ENCODE measurements at places on chromosomes 7 and 10.

DNA sequence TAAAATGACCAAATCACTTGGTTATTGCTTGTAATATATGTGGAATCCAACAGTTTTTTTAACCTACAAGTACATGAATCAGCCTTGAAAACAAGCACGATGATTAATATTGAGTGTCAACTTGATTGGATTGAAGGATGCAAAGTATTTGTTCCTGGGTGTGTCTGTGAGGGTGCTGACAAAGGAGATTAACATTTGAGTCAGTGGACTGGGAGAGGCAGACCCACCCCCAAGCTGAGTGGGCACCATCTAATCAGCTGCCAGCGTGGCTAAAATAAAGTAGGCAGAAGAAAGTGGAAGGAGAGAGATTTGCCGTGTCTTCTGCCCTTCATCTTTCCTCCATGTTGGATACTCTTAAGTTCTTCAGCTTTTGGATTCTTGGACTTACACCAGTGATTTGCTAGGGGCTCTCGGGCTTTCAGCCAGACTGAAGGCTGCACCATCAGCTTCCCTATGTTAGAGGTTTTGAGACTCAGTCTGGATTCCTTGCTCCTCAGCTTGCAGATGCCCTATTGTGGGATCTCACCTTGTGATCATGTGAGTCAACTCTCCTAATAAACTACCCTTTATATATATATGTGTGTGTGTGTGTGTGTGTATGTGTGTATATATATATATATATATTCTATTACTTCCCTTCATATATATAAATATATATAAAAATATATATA is 118.4 kb upstream of the WDR11 start:
- no peak for DNase-seq

DNA sequence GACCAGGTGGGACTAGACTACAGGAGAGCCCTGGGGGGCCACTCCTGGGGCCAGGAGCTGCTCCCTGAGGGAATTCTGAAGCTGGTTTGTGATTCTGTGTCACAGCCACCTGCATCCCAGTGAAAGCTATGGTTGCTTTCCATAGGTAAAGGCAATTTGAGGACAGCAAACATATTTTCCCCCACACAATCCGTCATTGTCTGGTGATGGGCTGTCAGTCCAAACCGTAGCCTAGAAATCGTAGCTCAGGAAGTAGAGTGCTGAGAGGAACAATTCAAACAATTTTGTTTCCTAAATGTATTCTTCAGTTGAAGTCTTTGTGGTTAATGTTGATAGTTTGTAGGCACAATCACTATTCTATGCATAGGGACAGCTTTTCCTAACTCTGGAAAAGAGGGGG is 106.0 kb upstream of the INSYN2A start:
- no peak for DNase-seq

GRCh38 chr10:114553436-114553835 is 104.6 kb downstream of the ABLIM1 start:
- no peak for DNase-seq

DNA sequence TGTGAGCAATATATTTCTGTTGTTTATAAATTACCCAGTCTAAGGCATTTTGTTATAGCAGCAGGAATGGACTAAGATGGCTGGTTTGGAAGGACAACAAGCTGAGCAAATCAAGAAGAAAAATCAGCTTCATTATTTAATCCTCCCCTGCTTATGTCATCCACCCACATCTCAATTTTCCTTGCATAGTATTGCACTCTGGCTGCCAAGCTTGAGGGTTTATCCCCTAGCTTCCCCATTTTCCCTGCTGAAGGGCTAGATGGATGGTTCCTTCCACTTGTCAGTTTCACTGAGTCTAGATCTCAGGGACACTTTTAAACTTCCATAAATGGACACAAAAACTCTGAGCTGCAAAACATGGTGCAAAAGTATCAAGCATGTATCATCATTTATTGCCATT is 75.2 kb upstream of the LAMB4 start:
- no peak for DNase-seq

- no peak for DNase-seq
Observed at GRCh38 chr7:80671744-80672143, 33.3 kb downstream of the CD36 start.

GRCh38 chr10:67808704-67809103 is 29.3 kb downstream of the DNAJC12 start:
- DNase-seq: no peak

DNA sequence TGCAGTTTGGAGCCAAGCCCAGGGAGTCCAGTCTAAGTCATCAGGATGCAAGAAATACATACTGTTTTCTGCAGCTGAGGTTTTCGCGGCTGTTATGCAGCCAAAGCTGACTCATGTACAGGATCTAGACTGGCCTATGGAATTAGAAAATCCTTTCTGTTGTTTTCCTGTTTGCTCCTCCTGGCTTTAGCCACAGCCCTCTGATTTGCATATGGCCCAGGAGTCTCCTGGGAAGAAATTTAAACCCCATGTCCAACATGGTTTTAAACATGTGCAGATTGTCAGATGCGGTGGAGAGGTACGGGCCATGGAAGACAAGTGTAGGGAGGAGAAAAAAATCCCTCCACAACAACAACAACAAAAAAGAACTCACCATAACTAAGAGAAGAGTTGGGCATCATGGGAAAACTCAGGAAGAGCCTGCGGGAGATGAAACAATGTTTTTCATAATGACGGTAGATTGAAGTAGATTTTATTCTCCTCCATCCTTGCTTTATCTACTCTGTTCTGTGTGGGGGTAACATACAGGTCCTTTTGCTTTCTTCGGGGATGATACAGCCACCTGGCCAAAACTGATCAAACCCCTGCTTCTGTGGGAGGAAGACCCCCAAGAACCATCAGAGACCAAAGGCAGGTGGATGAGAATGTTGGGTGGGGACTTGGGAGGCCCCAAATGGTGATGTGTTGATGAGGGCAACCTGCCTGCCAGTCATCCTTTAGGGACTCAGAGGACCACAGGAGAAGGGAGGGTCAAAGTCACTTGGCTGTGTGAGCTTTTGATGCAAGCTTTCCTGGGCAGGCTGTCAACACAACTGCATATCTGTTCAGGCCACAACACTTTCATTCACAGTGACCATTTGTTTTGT is 29.8 kb upstream of the GNA12 start:
- DNase-seq: no peak

- DNase-seq: no peak
Observed at GRCh38 chr10:125230251-125230650, 69.9 kb upstream of the CTBP2 start.

DNA sequence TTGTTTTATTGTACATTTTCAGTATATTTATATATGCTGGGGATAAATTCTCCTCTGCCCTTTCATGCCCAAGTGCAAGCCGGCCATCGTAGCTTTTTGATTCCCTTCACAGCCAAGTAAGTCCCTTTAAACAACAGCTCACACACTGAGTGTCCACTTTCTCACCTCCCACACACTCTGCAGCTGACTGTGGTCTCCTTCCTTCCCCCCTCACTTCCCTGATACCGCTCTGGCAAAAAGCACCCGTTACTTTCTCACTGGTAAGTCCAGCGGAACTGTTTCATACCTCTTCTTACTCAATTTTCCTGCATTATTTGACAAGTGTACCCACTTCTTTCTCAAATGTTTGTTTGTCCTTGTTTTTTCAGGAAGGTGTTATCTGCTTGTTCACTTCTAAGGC is 35.2 kb downstream of the MGAM start:
- DNase-seq: no peak

DNA sequence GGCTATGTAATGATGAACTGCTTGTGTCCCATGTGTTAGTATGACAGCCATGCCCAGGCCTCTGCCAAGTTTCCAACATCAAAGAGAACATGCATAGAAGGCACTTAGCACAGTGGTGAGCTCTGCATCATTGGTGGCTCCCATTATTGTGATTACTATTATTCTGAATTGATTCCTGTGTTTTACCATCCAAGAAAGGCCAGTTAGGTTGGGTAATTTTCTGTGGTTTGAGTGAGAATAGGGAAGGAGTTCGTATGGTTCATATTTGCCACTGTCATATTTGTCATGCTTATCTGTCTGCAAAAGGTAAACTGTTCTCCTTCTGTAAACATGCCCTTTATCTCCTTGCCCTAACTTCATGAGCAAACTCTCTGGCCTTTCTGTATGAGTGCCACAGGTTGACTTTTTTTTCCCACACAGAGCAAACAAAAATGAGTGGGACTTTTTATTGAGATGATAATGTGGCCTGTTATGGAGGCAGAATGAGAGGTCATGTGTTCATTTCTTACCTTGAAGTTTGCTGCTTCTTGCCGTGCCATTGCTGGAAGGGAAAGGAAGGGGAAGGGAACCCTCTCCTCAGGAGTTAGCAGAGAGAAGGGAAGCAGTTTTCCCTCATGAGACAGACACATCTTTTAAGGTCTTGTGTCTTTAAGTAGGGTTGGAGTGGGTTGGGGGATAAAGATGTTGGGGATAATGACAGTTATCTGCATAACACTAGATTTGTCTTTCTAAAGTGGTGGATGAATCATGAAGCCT is 301.9 kb downstream of the LRMDA start:
- DNase-seq: no peak

DNA sequence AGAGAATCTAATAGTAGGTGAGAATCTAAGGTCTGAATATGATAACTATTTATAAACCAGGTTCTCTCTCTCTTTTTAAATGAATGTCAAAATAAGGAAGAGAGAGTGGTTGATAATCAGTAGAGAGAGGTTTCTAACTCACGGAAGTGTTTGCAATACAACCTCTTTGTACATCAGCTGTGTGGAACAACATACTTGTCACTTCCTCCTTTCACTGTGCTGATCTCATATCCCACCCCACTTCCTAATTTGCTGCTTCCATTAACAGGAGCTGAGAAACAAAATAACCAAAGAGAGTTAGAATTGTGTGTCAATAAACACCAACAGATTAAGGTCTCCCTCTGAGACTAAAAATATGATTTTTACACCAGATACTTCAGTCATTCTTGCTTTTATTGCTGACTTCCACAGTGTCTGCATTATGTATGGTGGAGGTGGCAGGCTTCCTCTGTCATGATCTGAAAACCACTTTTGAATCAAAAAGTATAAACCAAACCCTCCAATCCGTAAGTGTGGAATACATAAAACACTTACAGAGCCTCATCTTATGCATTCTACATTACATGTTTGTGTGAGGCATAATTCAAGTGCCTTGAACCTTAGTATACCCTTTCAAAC is 25.0 kb downstream of the CACUL1 start:
- no peak for DNase-seq

GRCh38 chr10:80506189-80506575 is 31.5 kb upstream of the SH2D4B start:
- no peak for DNase-seq

DNA sequence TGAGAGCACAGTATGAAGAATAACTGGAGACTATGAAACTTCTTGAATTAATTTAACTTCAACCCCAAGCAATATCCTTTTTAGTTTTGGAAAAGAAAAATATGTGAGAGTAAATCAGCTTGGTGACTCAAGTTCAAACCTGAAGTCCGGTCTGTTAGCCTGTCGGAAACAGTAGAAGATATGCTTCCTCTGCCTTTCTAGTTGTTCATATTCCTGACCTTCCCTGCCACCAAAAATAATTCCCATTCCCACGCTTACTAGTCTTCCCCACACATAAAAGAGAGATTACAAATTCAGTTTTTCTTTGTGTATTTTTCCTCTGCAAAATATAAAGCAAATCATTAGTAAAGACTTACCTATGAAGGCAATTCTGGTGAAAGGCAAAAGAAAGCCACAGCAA is 3.6 kb downstream of the SEMA3D start:
- no peak for DNase-seq

DNA sequence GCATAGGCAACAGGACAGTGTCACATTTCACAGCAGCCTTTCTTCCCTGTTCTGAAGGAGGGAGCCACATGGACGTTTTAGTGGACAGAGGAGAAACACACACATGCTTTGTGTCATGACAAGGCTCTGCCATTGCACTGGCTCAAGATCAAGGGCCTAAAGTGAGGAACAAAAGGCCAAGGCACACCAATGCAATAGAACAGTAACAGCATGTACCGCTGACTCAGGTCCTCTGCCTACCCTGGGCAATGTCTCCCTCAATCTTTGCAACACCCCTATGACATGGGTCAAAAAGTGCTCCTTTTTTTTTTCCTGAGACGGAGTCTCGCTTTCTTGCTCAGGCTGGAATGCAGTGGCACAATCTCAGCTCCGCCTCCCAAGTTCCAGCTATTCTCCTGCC is 57.8 kb upstream of the SDK1 start:
- no peak for DNase-seq

- no peak for DNase-seq
Observed at GRCh38 chr10:19628767-19629560, 187.3 kb upstream of the PLXDC2 start.

GRCh38 chr10:88181902-88182600 is 318.6 kb downstream of the PTEN start:
- no peak for DNase-seq

GRCh38 chr10:52639652-52640051 is 132.9 kb downstream of the MBL2 start:
- no peak for DNase-seq

GRCh38 chr7:97026715-97027426 is 2.2 kb upstream of the DLX5 start:
- no peak for DNase-seq

DNA sequence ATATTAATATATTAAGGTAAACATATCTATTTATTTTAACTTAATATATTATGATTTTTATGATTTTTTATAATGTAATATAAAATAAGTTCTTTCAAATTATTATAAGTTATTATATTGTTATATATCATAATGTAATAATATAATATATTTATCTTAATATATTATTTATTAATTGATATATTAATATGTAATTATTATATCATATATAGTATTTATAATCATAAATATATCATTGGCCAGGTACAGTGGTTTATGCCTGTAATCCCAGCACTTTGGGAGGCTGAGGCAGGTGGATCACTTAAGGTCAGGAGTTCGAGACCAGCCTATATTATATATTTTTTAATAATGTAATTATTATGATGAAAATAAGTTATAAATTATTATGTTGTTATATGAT is 118.1 kb downstream of the MPP7 start:
- DNase-seq: no peak

GRCh38 chr10:121525251-121526134 is 72.8 kb downstream of the FGFR2 start:
- DNase-seq: no peak

GRCh38 chr10:103706762-103707161 is 148.6 kb downstream of the SH3PXD2A start:
- DNase-seq: no peak

GRCh38 chr7:158050441-158050977 is 537.1 kb downstream of the PTPRN2 start:
- no peak for DNase-seq

DNA sequence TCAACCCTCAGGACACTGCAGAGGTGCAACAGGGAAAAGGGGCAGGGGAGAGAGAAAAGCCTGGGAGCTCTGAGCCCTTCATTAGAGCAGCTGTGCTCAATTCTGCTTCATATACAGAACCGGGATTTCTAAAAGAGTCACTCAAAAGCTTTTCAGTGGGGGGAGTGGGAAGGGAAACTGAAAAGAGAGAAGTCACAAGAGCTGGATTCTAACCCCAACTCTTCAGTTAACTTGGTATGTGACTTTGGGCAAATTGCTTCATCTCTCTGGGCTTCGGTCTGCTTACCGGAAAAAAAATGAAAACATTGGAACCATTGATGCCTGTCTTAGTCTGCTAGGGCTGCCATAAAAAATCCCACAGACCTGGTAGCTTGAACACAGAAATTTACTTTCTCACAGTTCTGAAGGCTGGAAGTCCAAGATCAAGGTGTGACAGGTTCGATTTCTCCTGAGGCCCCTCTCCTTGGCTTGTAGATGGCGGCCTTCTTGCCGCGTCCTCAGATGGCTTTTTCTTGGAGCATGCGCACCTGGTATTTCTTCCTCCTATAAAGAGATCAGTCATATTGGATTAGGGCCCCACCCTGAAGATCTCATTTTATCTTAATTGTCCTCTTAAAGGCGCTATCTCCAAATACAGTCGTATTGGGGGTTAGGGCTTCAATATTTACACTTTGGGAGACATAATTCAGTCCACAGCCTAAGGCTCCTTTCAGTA is 118.3 kb upstream of the KMT2E start:
- DNase-seq: no peak
